Stimulated activated CD4-positive, alpha-beta T cell treated with anti-CD3 and anti-CD28 coated beads, Interleukin-2, amount 100 ng/mL, for 48 hours (primary cell): ENCODE measurements at places on chromosomes 2 and 18.

GRCh38 chr2:174014699-174015070 lies 49.5 kb upstream of the SP3 start:
- DNase-seq: no peak

DNA sequence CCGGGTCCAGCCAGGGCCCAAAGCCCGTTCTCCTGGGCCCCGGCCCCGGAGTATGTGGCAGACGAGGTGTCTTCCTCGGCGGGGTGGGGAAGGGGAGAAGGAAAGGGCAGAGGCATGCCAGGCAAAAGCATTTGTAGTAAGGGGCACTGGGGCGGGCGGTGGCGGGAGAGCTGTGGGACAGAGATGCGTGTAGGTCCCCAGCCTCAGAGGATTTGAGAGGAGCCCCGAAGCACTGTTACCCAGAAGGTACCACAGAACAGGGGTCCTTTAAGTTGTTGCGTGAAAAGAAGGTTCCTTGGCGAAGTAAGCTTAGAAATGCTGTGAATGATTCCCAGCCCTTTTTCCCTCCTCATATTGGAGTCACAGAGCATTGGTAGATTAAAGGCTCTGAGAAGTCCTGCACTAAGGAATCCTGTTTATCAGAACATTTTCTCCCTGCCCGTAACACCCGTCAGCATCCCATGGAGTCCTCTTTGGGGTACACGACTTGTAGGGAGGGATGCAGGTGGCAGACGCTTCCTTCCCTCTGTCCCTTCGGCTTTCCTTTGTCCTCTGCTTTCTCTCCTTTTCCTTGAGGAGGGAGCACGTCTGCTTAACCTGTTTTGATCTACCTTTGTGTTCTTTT lies 12.5 kb downstream of the GAREM2 start:
- DNase-seq: no peak

DNA sequence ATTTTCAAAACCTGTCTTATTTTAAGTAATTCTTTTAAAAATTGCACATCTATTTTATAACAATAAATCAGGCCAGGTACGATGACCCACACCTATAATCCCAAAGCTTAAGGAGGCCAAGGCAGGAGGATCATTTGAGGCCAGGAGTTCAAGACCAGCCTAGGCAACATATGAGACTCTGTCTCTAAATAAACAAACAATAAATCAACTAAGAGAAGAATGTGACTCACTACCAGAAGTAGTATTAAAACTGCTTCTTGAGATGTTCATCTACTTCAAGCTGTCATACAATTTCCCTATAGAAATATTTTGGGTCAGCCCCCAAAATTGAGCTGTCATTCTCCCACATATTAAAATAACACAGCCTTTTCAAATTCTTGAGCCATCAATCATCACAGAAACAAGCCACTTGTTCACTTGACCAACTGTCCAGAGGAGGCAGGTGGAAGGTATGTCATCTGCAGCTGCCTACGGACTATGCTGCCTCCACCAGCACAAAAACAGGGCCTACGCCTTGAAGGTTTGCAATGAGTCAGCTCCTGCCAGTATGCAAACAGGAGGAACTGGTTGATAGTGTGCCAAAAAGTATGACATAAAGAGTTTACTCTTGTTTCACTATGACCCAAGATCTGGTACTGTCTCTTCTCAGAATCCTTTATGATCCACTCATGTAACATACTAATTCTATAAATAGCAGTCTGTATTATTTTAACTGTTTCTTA lies 33.6 kb downstream of the KIDINS220 start:
- peak; percentile 34 for DNase-seq

GRCh38 chr2:157785866-157786662 lies 90.1 kb downstream of the ACVR1 start:
- no peak for DNase-seq

DNA sequence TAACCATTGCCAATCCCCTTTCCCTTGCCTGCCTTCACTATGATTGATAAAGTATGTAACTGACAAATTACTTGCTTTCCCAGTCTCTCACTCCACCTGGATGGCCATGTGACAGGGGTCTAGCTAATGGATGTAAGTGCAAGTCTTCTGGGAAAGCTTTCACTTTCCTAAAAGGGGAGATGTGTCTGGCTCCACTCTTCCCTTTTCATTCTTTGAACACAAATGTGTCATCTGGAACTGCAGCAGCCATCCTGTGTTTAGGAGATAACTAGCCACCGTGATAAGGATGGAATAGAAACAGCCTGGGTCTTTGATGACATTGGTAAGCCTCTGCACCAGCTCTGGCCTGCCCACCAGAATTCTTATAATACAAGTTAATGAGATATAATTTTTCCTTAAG lies 38.2 kb downstream of the SNRPD1 start:
- DNase-seq: no peak

DNA sequence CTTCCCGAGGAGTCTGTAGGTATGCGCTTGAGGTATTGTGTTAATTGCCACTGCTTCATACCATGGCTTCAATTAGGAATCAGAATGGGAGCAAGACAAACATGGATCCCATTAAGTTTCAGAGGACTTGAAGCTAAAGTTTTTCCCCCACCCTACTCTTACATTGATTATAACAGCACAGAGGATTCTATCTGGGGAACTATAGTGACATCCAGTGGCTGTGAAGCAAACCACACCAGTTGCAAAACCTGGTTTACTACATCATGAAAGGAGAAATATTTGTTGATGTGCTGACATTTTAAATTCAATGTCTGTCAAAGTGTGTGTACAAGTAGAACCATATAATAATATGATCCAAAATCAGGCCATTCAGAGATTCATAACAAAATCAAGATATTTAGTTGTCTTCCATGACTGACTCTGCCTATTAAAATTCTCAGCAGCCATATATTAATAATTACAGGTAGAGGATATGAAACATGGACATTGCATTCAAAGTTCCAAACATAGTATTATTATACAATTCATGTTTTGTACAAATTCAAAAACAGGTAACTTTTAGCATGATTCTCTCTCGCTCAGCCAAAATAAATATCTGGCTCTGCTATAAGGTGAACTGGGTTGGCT lies 82.9 kb downstream of the GRB14 start:
- no peak for DNase-seq

DNA sequence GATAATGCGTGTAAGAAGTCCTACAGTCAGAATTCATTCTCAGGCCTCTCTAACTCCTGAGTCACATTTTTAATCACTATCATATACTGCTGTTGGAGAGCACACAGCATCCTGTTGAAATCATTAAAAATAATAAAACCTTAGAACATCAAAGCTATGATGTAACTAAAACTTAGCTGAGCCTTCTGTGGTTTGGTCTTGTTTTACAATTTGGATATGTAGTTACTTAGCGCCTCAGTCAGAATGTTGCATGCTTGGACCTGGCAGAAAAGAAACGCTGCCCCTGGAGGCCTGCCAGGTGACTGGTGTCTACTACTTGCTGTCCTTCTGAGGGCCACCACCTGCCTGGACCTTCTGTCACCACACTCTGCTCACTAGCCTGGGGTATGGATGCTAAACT lies 261.1 kb upstream of the RASGRP3 start:
- no peak for DNase-seq

DNA sequence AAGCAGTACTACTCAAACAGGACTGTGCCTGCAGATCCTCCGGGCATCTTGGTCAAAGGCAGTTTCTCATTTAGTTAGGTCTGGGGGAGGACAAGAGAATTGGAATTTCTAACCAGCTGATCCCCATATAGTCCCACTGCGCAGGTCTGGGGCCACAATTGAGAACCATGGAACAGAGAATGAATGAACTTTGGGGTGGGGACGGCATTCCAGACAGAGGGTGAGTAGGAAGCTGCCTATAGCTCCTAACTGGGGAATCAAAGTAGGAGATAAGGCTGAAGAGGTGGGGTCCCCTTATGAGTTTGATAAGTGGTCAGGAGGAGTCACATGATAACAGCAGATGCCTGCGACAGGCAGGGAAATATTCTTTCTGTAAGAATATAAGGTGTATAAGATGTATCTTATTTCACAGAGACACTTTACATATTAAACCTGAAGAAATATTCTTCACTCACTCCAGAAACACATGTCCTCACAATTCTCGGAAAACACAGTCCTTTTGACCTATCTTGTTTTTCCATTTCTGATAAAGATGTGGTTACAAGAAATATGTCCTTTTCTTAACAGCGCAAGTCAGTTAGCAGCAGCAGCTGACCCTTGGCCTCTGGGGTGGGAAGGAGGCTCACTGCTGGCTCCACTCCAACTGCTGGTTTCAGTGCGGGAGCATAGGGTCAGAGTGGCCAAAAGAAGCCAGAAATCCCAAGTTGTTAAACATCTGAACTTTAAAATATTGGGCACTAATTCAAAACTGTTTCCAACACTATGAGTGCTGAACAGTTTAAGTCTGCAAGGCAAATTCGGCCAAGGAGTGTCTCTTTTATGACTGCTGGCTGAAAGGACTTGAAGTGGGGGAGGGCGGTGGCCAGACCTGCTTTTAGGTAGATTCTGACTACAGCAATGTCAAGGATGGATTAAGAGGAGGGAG lies 12.6 kb upstream of the TMEM214 start:
- no peak for DNase-seq
